ENCODE measurements at places on chromosomes 1 and 21.

DNA sequence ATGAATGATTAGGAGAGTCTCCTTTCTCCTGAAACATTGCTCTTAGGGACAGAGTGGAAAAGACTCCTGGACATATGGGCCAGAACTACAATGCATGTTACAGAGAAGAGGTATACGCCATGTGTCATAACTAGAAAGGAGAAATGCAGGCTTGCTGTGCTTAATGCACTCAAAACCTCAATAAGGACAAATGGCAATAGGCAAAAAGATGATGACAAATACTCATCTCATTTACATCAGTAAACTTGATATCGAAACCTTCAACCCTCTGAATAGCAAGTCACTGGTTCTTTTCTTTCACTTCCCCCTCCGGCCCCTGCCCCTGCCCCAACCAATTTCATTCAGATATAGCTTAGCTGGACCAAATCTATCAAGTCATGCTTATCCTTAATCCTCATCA lies 1.9 kb upstream of the GPR88 start:
- no peak for DNase-seq

DNA sequence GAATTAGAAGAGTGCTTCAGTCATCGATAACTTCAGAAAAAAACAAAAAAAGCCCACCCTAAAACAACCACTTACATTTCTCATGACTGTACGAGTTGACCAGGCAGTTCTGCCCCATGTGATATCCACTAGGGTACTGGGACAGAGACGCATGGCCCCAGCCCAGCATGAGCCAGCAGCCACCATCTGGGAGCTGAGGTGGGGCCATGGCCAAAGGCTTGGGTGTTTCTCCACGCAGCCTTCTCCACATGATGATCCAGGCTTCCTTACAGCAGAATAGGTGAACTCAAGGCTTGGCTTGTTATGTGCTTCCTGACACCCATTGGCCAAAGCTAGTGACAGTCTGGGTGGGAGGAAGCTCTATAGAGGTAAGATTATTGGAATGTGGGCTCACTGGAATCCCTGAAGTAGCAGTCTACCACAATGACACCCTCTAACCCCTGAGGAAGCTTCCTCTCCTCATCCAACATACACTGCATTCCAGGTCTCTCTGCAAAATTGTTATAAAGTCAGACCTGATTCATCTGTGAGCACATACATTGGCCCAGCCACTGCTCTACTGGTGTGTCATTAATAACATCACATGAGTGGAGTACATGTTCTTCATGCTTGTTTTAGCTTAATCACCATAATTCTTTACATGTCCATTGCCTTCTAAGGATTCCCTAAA lies 66.3 kb upstream of the NTPCR start:
- no peak for DNase-seq

GRCh38 chr1:115293006-115293405 lies 45.0 kb downstream of the NGF start:
- DNase-seq = no peak

- DNase-seq = no peak
Measured at GRCh38 chr1:164311377-164311776, 247.6 kb upstream of the PBX1 start.

- DNase-seq = no peak
Measured at GRCh38 chr1:154996966-154997701, 3.7 kb downstream of the LENEP start.

DNA sequence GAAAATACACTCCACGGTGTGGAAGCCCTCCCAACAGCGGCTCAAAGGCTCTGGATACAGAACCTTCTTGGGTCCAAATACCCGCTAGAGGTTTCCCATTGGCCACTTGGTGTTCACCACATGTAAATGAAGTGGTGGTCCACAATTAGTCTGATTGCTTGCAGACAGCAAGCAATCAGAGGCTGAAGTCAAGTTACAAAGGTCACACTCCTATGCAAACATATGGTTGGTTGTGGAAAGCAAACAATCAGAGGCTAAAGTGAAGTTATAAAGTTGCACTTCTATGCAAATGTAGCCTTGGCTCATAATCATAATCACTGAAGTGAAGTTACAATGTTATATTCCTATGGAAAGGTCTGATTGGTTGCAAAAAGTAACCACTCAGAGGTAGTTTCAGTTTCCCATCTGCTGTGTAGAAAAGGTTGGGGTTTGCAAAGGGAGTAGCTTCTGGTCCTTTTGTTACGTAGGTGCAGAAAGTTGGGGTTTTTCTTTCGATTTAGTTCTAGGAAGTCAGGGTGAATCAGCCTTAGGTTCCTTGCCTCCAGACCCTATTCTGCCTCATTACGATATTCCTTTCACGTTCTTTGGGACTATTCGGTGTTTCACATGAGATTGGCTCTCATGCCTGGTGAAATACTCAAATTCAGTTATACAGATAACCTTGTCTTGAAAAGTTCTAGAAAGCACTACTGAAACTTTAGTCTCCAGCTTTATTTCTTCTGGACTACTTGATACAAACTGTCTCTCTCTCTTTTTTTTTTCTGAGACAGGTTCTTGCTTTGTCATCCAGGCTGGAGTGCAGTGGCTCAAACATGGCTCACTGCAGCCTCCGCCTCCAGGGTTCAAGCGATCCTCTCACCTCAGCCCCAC lies 36.7 kb upstream of the MTF2 start:
- DNase-seq = no peak

- DNase-seq = no peak
Measured at GRCh38 chr1:42674214-42674613, 8.0 kb upstream of the YBX1 start.

DNA sequence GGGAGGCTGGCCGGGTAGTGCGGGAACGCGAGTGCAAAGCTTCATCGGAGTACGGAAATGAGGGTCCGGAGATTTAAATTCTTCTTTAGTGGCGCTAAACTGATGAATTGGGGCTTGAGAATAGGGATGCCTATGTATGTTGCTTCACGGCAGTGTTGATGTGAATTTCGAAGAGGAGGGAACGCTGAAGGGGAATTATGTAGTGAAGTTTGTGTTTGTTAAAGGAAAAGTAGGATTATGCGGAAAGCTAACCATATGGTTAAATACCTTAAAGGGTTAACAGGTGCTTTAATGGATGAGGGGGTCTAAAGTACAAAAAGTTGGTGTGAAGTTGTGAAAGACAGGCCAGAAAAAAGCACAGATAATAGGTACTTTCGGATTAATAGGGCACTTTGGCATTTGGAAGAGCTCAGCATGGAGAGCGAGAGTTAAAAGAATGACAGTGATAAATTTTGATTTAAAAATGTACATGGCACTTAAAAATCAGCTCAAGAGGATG lies 1.4 kb downstream of the HS2ST1 start:
- DNase-seq = no peak

GRCh38 chr1:213564215-213564659 lies 423.5 kb upstream of the PROX1 start:
- no peak for DNase-seq

Data from nucleus accumbens (tissue), 56 donors.